ENCODE measurements at places on chromosomes 1 and 21.

DNA sequence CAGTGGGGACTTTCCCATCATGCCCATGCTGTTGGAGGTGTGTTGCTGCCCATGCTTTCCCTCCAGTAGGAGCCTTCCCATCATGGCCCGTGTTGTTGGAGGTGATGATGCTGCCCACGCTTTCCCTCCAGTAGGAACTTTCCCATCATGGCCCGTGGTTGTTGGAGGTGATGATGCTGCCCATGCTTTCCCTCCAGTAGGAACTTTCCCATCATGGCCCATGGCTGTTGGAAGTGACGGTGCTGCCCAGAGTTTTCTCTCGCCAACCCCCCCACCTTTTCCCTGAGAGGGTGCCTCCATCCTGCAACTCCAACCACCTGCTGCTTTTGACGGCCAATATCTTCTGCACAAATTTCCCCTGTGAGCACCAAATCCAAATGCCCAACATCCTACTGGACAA is 205.7 kb downstream of the TOMM20 start:
- no peak for DNase-seq

DNA sequence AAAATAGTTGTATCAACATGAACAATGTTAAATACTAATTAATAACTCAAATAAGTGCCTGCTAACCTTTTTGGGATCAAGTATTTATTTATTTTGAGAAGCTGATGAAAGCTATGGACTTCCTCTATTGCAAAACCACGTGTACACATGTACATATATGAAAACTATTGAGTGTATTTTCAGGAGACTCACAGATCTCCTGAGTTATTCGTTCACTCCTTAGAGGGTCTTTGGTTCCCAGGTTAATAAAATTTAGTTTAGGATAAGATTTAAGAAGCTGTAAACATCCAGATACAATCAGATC is 130.5 kb downstream of the DISC1 start:
- DNase-seq: no peak

DNA sequence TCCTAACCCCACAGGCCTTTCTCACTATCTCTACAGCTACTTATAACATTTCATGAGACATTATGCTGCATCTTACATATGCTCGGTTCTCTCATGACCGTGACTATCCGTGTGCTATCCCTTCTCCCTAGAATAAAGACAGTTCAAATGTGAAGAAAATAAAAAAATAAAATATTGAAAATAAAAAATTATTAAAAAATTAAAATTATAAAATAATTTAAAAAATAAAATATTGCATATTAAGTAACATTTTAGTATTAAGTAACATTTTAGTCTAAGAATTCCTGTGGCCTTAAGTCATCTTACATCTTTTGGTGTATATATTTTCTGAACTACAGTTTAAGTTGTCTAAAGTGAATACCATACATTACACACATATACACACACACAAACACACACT is 415.5 kb downstream of the DPYD start:
- DNase-seq: no peak

- no peak for DNase-seq
Observed at GRCh38 chr1:219629296-219629880, 16.5 kb upstream of the ZC3H11B start.

- no peak for DNase-seq
Observed at GRCh38 chr21:26806801-26807295, 38.4 kb downstream of the ADAMTS1 start.

GRCh38 chr1:59701376-59701775 is 113.4 kb upstream of the HOOK1 start:
- no peak for DNase-seq

DNA sequence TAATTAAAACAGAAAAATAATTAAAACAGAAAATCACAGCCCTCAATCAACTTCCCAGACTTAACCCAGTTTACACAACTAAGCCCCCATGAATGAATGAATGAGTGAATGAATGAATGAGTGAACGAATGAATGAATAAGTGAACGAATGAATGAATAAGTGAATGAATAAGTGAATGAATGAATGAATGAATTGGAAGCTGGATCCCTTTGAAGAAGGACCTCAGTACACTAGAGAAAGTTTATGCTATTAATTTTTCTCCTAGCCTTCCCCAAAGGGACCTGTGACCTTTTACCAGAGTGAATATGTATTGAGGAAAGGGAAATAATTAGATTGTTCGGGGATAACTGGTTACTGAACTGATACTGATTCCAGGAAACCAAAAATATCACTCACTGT is 5.6 kb downstream of the SPSB1 start:
- no peak for DNase-seq

Measured in nucleus accumbens (tissue), 56 donors.